Hippocampal formation (tissue), 2 donors: ENCODE measurements at places on chromosomes 5 and 9.

DNA sequence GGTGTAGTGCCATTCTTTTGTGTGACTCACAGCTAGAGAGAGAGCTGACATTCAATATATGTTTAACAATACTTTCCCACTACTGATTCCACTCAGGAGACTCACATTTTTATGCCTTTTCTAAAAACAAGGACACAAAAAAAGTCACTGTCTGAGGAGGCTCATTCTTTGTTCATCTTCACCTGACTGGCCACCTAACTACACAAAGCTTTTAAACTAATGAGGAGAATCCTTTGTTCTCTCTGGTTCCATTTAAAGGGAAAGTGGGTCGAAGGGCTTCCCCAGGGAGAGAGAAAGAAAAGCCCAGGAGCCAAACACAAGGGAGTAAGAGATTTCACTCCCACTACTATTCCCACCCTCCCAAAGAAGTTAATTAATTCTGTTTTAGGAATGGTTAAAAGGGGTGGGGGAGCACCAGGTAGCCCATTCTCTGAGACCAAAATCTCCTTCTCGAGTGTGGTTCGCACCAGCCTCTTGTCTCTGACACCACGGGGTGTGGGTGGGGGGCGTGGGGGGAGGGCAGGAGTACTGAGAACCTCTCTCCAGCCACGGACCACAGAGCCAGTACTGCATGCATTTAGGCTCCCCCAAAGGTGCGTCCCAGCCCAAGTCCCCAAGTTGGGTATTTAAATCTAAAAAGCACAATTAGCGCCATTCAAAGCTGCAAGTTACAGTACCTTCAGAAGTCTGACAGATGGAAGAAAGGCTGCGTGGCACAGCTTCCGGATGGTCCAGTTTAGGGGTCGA, 747 bp downstream of the TRPM3 start:
- DNase-seq: no peak

DNA sequence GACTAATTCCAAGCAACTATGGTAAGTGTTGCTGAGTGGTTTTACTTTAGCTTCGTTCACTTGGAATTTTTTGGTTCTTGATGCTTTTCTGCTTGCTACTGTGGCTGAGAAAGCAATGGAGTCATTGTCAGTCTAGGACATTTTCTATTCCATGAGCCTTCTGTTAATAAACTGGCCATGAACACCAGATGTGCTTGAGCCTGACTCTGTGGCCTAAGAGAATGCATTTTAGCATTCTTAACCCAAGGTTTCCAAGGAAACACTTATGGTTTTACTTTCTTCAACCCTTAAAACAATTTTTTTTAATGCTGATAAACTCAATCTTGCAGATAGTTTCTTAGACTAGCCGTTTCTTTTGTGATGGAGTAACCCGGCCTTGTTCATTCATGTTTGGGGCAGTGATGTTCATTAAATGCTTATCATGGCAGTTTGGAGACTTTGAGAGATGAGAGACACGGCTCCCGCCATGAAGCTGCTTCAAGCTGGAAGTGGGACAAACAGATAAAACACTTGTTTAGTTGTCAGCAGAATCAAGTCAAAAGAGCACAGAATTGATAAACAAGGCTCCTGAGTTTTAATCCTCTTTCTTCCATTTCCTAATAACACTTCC, 42.4 kb downstream of the OSTF1 start:
- no peak for DNase-seq

DNA sequence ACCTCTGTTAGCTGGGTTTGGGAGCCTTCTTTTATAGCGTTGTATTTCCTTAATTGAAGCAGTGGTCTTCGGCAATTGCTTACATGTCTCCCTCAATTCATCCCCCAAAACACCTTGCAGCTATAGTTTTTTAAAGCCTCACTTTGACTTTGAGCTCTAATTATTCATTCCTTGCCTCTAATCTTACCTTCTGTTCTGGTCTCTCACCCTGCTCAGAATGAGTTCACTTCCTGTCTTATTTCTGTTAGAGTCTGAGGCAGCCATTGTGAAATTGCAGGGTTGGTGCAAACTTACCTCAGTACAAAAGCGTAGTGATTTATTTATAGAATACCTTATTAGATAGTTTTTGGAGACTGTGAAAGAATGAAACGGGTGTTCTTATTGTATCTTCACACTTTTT, 35.0 kb downstream of the AOPEP start:
- no peak for DNase-seq

DNA sequence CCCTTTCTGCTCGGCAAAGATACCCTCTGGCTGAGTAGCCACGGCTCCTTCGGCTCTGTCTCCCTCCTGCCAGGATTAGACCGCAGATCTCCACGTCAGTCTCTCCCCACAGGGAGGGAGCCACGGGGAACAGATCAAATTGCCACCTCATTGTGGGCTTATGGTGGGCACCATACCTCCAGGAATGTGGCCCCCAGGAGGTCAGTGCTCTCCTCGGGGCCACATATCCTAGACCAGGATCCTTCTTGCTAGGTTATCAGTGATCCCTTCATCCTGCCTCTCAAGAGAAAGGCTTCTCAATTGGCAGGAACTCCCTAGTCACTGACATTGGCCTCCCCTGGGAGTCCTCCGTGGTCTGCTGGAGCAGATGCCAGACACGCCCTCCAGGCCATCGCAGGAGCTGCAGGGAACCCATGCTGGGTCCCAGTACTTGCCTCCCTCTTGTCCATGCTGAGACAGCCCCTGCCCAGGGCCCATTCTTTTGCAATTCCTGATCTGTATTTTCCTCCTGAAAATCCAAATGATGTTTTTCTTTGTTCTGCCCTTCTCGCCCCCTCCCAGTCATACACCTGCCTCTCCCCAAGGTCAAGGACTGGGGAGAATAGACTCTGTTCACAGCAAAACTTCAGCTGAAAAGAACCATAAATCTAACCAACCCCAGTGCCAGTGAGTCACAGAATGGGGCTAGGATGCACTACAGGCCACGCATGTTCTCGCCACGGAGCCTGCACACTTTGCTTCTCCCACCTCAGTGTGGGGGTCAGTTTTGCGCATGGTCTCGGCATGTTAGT, 31.6 kb upstream of the ENHO start:
- DNase-seq: no peak
